Activated naive CD8-positive, alpha-beta T cell treated with anti-CD3 and anti-CD28 coated beads for 36 hours (primary cell): ENCODE measurements at places on chromosomes 5 and 9.

GRCh38 chr5:127830157-127830556 is 127.0 kb downstream of the CCDC192 start:
- H3K27ac ChIP-seq = no peak overlapping the region
- H3K4me3 ChIP-seq = no peak overlapping the region
- DNase-seq = no peak
- H3K36me3 ChIP-seq = no peaks in the 10 kb centered on the region
- H3K4me1 ChIP-seq = no peaks in the 10 kb centered on the region

DNA sequence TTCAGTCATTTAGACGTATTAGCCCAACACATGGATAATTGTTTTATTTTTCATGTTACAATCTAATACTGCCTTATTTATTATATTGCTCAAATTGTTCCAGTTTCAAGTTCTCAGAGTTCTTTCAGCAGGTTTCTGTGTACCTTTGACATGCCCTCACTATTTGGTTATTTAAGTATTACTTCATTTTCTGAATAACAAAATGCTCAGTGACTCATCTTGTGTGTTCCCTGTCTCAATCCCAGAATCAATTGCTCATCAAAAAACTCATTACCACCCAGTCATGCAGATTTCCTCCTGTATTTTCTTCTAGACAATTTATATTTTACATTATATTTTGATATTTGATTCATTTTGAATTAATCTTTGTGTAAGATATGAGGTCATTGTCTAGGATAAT is 562.6 kb downstream of the ANXA1 start:
- no peaks in the 10 kb centered on the region for H3K36me3 ChIP-seq
- no peaks in the 10 kb centered on the region for H3K27me3 ChIP-seq
- DNase-seq = no peak
- H3K4me3 ChIP-seq = no peak overlapping the region
- no peak overlapping the region for H3K27ac ChIP-seq

GRCh38 chr5:176152191-176152929 is 85.9 kb upstream of the SIMC1 start:
- no peak for DNase-seq
- H3K4me1 ChIP-seq = no peaks in the 10 kb centered on the region
- no peak overlapping the region for H3K27ac ChIP-seq
- no peaks in the 10 kb centered on the region for H3K36me3 ChIP-seq
- H3K4me3 ChIP-seq = no peak overlapping the region
- peaks cover 27% of the 10 kb centered on the region for H3K27me3 ChIP-seq

- H3K27ac ChIP-seq = no peak overlapping the region
- no peaks in the 10 kb centered on the region for H3K36me3 ChIP-seq
- H3K4me1 ChIP-seq = no peaks in the 10 kb centered on the region
- no peaks in the 10 kb centered on the region for H3K27me3 ChIP-seq
- DNase-seq = no peak
Measured at GRCh38 chr9:133830310-133830709, 92.2 kb upstream of the SARDH start.

DNA sequence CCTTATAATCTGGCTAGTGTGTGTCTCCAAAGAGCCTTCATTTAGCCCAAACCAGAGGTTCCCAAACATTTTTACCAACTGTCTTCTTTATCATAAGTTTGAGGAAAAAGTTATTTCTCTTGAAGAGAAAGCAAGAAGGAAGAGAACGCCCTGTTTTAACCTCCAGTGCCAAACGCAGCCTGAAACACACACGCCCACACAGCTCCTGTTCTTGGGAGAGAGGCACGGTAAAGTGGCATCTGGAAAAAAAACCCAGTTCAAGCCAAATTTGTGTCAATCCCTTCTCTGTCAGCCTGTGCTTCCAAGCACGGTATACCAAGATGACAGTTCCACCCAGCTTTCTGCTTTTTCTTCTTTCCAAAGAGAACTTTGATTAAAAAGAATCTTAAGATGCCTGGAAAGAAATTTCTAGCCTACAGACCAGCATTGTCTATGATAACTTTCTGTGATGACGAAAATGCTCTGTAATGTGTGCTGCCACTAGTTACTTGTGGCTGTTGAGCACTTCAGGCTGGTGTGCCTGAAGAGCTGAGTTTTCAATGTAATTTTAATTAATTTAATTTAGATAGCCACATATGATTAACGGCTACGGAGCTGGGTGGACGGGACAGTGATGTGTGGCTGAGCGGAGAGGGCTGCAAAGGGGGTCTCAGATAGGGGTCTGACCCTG is 62.3 kb downstream of the ACER2 start:
- no peak overlapping the region for H3K27ac ChIP-seq
- H3K36me3 ChIP-seq = no peaks in the 10 kb centered on the region
- H3K4me1 ChIP-seq = peaks cover 11% of the 10 kb centered on the region
- H3K4me3 ChIP-seq = no peak overlapping the region
- no peak for DNase-seq
- no peaks in the 10 kb centered on the region for H3K27me3 ChIP-seq

- H3K27ac ChIP-seq = no peak overlapping the region
- DNase-seq = no peak
- H3K4me1 ChIP-seq = peaks cover 51% of the 10 kb centered on the region
Measured at GRCh38 chr9:105697871-105698270, 3.5 kb downstream of the TMEM38B start.

DNA sequence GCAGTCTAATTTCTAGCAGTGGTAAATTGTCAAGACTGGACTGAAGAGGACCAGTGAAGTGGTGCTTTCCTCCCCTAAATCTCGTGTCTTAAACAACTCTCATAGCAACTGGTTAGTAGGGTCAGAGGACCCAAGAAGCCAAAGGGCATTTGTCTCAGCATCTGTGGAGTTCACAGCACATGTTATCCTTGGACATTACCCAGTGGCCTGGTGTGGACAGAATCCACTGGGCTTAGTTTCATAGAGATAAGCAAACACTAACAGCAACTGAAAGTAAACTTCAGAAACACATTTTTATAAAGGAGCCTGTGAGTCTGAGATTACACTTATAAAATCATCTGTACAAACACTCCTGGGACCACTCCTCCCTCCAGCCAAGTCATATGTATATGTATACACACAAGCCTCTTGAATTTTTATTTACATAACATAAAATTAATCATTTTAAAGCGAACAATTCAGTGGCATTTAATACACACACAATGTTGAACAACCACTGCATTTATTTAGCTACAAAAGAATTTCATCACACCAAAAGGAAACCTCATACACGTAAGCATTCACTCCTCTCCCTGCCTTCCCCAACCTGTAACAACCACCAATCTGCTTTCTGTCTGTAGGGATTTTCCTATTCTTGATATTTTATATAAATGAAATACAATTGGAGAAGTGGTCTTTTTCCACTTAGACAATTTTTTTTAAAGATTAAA is 457.8 kb downstream of the RASEF start:
- no peaks in the 10 kb centered on the region for H3K36me3 ChIP-seq
- DNase-seq = no peak
- no peak overlapping the region for H3K27ac ChIP-seq

- H3K4me3 ChIP-seq = no peak overlapping the region
- peaks cover 5% of the 10 kb centered on the region for H3K36me3 ChIP-seq
- H3K4me1 ChIP-seq = peaks cover 20% of the 10 kb centered on the region
- H3K27me3 ChIP-seq = peaks cover 13% of the 10 kb centered on the region
Measured at GRCh38 chr9:91134608-91135007, 227.1 kb downstream of the AUH start.

GRCh38 chr5:81121273-81121672 is 111.8 kb upstream of the CKMT2 start:
- no peaks in the 10 kb centered on the region for H3K27me3 ChIP-seq
- no peak overlapping the region for H3K4me3 ChIP-seq
- DNase-seq = no peak

DNA sequence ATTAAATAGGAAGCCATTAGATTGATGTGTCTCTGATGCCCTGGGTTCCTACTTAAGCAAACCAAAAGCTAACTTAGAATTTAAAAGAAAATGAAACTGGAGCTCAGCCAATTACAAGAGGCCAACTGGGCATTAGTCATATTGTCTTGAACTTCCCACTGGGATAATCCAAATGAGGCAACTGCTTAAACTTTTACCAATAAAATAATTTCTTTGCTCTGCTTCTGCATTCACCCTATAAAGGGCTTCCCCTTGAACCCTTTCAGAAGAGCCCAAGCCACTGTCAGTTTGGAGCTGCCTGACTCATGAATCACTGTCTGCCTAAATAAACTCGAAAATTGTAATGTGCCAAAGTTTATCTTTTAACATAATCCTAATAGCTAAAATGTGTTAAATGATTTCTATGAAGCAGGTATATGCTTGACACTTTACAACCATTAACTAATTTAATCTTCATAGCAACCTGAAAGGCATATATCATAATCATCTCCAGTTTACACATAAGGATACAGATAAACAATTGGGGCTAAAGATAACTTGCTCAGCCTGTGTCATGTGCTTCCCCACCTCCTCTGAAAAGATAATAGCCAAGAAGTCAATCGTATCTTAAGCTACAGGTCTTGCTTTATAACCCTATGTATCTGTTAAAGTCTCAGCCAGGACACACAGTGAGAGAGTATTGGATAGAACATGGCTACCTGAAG is 11.5 kb downstream of the GPR150 start:
- no peak for DNase-seq
- H3K4me1 ChIP-seq = peaks cover 18% of the 10 kb centered on the region
- H3K27ac ChIP-seq = peak overlapping the region; percentile 99
- H3K4me3 ChIP-seq = peak overlapping the region; percentile 16

GRCh38 chr5:178532666-178533065 is 57.5 kb downstream of the COL23A1 start:
- no peak overlapping the region for H3K27ac ChIP-seq
- no peak for DNase-seq
- no peaks in the 10 kb centered on the region for H3K27me3 ChIP-seq

- H3K4me1 ChIP-seq = peaks cover 3% of the 10 kb centered on the region
Measured at GRCh38 chr9:6506571-6506970, 93.6 kb downstream of the UHRF2 start.

DNA sequence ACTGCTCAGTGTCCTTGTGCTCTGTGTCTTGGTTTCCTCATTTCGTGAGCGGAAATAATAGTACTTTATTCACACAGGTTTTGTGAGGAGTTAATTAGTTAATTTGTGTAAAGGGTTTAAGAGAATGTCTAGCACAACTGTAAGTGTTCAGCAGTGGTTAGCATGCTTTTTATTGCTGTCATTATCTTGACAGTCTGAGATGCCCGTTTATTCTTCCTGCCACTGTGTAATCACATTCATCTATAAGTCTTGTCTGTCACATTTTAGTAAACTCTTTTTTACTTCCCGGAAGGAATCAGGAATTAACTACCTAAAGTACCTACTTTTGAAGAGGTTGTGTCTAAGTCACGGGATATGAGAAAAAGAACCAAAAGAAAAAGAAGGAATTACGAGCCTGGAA is 38.0 kb downstream of the IQGAP2 start:
- H3K27me3 ChIP-seq = no peaks in the 10 kb centered on the region
- H3K27ac ChIP-seq = no peak overlapping the region
- no peak for DNase-seq

- H3K4me1 ChIP-seq = peaks cover 43% of the 10 kb centered on the region
- peak overlapping the region; percentile 67 for H3K27ac ChIP-seq
- no peaks in the 10 kb centered on the region for H3K27me3 ChIP-seq
Measured at GRCh38 chr5:57221049-57221568, 47.2 kb downstream of the GPBP1 start.

DNA sequence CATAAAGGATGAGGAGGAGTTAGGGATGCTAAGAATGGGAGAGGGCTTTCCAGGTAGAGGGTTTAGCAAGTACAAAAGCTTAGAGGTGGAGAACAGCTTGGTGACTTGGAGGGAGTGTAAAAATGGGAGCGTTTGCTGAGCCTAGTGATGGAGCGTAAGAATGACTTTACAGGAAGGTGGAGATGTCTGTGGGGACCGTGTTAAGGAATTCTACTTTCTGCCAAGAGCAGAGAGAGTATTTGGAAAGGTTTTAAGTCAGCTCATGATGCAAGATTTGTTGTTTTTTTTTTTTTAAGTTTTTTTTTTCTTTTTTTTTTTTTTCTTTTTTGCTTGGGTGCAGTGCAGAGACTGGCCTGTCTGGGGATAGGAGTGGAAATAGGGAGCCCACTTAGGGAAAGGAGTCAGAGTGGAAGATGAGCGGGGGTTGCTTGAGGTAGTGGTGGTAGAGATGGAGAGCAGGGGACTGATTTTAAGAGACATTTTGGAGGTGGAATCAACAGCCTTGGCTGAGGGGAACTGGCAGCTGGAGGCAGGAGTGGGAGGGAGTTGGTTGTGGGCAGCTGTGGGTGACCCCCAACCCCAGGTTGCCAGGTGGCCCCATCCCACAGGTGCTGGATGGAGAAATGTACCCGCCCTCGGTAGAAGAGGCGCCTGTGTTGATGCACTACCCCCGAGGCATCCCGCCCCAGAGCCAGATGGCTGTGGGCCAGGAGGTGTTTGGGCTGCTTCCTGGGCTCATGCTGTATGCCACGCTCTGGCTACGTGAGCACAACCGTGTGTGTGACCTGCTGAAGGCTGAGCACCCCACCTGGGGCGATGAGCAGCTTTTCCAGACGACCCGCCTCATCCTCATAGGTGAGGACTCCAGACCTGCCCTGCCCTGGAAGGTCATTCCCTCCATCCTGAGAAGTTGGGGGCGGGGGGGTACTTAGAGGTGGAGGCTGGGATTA is 12.4 kb downstream of the PTGS1 start:
- DNase-seq = no peak
- peaks cover 10% of the 10 kb centered on the region for H3K4me1 ChIP-seq
- H3K27me3 ChIP-seq = no peaks in the 10 kb centered on the region
- H3K36me3 ChIP-seq = no peaks in the 10 kb centered on the region
